ENCODE measurements at places on chromosomes 12 and 14.

- no peak for DNase-seq
Observed at GRCh38 chr14:65658202-65658601, 245.7 kb downstream of the FUT8 start.

GRCh38 chr14:61334197-61334701, 12.9 kb downstream of the PRKCH start:
- DNase-seq: no peak

DNA sequence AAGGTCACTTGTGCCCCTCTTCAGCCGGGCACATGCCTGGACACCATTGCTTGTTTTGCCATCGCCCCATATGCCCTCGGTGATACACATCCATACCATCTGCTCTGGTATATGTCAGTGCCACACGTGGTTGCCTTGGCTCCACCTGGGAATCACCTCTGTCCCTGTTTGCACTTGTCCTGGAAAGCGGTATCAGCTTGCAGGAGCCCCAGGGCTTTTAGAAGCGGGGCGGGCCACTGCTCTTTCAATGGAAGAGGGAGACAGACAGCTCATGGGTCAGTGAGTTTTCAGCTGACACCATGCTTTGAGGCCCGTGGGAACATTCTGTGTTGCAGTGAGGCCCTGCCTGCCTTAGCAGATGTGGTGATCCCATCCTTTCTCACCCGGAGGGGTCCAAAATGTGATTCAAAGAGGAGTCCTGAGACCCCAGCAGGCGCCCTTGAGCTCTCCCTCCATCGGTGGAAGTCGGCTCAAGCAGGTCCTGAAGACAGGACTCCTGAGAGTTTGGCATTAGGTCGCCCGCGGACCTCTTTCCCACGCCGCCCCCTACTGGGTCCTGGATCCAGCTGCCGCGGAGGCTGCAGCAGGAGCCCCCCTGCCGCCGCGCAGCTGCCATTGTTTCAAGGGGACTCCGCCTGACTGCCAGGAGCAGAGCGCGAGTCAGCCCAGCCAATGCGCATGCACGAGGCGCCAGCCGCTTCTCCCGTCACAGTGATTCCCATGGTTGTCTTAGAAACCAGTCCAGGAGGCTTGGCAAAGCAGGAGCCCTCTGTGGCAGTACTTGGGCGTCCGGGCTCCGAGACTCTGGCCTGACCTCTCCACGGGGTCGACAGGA, 773.2 kb upstream of the ALG10B start:
- DNase-seq: no peak

GRCh38 chr12:123064885-123065619, 84.6 kb downstream of the ARL6IP4 start:
- DNase-seq: no peak

GRCh38 chr14:20397511-20397910, 15.8 kb downstream of the TEP1 start:
- no peak for DNase-seq

GRCh38 chr14:105629886-105630215, 103.5 kb downstream of the TMEM121 start:
- DNase-seq: no peak

Measured in stimulated activated CD4-positive, alpha-beta T cell treated with anti-CD3 and anti-CD28 coated beads, Interleukin-2, amount 100 ng/mL, for 24 hours (primary cell).